ENCODE measurements at places on chromosomes 3 and 15.

- DNase-seq: no peak
These were observed 7.3 kb downstream of the VWA5B2 start for GRCh38 chr3:184236636-184237035.

DNA sequence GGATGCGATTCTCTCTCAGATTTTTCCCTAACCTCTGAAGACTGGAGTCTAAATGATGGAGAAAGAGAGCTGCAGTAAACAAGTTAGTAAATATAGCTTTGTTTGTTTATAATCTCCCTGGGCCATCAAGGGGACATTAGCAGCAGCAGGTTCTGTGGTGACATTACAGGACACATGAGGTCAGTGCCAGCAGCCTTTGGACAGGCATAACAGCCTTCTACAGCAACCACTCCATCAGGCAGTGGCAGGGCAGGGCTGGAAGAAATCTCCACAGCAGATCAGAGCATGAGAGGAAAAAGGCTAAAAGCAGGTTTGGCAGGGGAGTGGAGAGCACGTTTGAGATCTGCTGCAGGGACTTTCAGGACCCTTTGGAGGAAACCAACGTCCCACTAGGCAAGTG is 127.6 kb upstream of the ACP3 start:
- DNase-seq: no peak

DNA sequence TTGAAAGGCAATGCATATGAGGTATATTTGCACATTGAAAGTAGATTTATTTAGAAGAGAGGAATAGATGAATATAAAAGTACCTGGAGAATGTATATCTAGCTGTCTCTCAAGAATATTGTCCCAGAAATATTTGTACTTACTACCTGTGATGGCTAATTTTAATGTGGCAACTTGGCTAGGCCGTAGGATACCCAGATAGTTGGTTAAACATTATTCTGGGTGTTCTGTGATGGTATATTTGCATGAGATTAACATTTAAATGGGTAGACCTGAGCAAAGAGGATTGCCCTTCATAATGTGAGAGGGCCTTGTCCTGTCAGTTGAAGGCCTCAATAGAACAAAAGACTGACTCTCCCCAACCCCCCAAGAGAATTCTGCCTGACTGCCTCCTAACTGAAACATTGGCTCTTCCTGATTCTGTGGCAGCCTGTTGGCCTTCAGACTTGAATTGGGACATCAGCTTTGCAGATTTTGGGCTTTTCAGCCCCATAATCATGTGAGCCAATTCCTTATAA is 69.4 kb upstream of the FILIP1L start:
- no peak for DNase-seq

DNA sequence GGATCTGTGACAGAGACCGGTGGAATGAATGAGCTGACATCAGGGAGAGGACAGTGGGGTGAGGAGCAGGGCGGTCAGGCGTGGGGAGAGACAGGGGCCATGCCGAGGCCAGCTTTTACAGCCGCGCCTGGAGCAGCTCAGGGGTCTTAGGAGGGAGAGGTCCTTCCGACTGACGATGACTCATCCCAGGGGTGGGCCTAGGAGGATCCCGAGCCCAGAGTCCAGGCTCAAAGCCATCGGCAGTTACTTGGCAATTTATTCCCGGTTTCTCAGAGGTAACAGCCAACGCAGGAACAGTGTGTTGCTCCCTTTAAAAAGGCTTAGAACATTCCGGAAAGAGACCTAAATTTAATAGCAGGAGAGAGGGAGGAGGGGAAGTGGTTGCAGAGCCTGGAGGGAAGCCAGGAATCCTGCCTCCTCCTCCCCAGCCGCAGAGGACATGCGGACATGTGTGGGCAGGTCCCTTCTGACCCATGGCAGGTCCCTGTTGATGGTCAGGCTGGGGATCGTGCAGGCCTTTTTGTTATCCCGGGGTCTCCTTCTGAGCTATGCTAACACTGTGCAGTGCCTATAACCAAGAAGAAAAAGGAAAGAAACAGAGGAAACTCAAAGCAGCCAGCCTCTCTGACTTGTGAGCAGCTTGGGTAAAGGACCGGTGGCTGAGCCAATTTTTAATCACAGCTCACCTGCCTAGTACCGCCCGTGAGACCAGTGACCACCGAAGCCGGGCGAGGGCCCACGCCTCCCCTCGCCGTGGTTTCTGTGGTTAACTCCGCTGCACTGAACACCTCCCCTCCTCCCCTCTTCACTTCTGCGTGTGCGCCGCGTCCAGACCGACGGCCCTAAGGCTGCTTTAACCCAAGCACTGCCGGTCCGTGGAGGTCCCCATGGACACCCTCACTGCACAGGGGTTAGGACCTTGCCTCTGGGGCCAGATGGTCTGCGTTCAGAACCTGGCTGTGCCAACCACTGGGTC is 392.4 kb upstream of the PROK2 start:
- DNase-seq: no peak

- DNase-seq: no peak
These were observed 165.1 kb downstream of the LSAMP start for GRCh38 chr3:116280130-116280740.

GRCh38 chr15:90190606-90191343 is 10.4 kb upstream of the SEMA4B start:
- DNase-seq: no peak

- DNase-seq: no peak
These were observed 23.1 kb downstream of the ANXA2 start for GRCh38 chr15:60374628-60375081.

GRCh38 chr3:100796556-100796955 is 87.3 kb downstream of the TFG start:
- DNase-seq: no peak

DNA sequence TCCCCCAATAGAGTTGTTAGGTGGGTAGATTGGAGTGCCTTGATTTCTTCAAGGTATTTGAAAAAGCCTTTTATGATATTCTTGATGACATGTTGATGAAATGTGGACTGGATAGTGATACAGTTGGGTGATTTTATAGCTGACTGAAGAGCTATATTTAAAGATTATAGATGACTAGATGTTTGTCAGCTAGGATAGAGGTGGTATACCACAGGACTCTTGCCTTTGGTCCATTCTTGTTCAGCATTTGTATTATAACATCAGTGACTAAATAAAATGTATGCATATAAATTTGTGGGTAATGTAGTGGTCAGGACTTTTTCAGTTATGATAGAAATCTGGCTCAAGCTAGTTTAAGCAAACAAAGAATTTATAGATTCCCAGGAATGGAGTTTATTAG is 143.9 kb downstream of the ZNF609 start:
- DNase-seq: no peak

DNA sequence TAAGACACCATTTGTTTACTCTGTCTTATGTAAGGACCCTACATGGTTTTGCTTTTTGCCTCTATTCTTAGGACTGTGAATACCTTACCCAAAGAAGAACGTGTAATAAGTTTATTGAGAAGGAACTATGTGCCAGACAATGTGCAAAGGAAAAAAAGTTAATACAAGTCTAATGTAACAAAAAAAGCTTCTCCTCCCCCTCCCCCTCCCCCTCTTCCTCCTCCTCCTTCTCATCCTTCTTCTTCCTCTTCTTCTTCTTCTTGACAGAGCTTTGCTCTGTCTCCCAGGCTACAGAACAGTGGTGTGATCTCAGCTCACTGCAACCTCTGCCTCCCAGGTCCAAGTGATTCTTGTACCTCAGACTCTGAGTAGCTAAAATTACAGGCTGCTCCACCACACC is 50.9 kb upstream of the MITF start:
- DNase-seq: no peak

DNA sequence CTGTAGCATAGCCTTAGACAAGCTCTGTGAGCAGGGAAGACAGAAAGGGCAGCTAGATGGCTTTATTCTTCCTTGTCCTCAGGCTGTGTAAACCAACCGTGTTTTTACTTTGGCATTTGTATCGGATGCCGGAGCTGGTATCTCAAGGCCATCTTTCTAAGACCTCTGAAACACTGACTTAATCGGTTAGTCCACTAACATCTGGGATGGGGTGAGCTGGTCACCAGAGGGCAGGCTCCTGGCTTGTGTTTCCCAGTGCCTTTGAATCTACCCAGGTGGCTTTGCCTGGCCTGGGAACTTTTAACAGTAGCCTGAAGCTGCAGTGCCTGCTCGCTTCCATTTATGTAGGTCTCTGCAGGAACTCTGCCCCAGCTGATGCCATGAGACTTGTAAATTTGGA is 252.7 kb downstream of the NR1D2 start:
- DNase-seq: no peak

- no peak for DNase-seq
These were observed 187.0 kb downstream of the NTRK3 start for GRCh38 chr15:88069561-88069960.

- DNase-seq: no peak
These were observed 2.3 kb upstream of the TMPRSS7 start for GRCh38 chr3:112032098-112032731.

DNA sequence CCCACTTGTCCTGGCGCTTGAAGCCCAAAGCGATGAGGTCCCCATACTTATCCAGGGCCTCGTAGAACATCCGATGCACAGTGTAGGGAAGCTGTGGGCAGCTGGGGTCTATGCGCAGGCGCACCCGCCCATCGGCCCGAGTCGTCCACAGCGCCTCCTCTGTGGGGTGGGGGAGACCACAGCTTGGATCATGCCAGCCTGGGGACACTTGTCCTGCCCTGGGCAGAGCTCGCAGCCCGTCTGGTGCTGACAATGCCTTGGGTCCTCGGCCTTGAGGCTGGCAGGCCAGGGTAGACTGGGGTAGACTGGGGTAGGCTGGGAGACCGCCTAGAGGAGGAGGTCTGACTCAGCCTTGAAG is 39.8 kb downstream of the ACSBG1 start:
- DNase-seq: no peak

DNA sequence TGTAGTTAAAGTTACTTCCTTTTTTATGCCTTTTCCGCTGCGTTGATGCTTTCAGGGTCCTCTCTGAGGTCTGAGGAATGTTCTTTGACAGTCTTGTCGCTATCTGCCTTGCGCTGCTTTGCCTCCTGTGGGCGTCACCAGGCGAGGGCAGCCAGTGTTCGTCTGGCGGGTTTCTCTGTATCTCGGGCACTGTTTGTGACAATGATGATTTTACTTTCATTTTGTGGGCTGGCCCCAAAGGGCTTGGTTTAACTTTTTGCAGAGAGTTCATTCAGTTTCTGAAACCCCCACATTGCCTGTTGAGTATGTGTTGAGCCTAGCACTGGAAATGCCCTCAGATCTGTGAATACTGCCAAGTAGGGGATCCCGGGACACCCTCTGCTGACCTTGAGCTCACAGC is 24.6 kb upstream of the SACM1L start:
- no peak for DNase-seq

DNA sequence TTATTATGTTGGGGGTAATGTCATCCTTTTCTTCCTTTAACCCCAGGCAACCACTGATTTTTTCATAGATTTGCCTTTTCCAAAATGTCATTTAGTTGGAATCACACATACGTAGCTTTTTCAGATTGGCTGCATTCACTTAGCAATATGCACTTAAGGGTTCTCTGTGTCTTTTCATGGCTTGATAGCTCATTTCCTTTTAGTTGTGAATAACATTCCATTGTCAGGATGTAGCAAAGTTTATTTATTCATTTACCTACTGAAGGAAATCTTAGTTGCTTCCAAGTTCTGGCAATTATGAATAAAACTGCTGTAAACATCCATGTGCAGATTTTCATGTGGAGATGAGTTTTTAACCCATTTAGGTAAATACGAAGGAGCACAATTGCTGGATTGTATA is 125.4 kb downstream of the AGBL1 start:
- no peak for DNase-seq

DNA sequence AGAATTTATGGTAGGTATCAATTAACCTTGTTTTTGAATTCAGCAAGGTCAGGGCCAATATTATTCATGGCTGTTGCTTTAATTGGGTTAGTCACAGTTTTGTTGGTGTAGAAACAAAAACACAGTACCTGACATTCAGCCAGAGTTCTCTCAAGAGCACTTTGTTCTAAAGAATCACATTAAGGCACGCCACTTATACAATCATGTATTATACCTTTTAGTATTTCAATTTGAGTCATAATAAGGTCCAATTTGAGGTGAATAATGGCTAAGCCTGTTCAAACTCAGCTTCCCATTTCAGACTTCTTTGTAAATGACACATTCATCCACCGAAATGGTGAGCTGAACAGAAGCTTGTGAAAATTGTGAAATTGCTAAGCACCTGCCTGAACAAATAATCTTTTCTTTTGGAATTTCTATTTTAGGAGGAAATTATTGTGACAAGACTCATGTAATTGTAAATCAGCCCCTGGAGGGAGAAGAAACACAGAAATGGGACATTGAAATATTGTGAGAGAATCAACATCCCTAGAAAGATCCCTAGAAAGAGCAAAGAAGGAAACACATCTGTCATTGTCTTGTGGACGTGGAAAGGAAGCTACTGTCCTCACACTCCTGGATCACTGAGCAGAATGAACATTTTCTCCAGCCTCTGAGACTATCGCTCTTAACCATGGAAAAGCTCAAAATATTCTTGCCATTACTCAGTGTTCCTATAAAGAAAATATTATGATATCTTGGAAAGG is 29.3 kb downstream of the RIOX2 start:
- no peak for DNase-seq

DNA sequence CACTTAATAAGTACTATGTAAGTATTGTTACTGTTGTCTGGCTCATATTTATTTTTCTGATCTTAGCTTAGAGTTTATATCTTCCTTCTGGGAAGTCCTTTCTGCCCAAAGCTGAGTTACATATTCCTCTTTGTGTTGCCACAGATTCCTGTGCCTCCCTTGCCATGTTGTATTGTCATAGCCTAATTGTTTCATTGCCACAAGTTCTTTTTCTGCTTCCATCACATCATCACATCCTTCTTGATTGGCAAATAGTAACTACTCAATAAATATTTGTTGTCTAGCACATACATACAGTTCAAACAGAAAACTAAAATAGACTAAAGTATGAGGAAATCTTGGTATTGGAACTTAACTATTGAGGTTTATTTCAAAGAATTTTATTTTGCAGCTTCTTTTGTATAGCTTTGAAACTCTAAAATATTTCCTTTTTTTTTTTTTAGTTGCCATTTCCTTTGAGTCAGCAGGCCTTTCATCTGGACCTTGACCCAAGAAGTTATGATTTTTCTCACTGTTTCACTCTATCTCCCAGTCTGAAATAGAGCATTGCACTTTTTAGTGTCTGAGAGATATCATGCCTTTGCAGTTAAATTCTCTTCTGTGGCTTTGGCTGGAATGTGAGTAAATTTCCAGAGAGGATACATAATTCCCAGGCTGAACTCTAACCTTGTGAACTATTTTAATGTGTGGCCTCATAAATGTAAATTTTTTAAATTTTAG is 98.2 kb downstream of the ZNF609 start:
- DNase-seq: no peak

DNA sequence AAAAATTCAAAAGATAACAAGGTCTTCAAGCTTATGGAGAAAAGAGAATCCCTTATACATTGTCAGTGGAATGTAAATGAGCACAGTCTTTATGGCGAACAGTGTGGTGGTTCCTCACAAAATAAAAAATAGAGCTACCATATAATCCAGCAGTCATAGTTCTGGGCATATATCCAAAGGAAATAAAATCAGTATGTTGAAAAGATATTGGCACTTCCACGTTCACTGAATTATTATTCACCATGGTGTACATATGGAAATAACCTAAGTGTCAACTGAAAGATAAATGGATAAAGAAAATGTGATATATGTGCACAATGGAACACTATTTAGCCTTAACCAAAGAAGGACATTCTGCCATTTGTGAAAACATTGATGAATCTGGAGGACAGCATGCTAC is 1161.2 kb downstream of the ROBO2 start:
- DNase-seq: no peak

- no peak for DNase-seq
These were observed 41.5 kb downstream of the ADGRG7 start for GRCh38 chr3:100650651-100651619.

GRCh38 chr3:32285891-32286290 is 47.4 kb downstream of the CMTM8 start:
- DNase-seq: no peak

Data from occipital lobe (tissue), 3 donors.